HFF-Myc (cell line): ENCODE measurements at places on chromosomes 6 and 20.

GRCh38 chr6:43481075-43481474 is 3.7 kb downstream of the TJAP1 start:
- DNase-seq = no peak

- DNase-seq = no peak
Observed at GRCh38 chr20:15564981-15565380, 1008.3 kb downstream of the KIF16B start.

DNA sequence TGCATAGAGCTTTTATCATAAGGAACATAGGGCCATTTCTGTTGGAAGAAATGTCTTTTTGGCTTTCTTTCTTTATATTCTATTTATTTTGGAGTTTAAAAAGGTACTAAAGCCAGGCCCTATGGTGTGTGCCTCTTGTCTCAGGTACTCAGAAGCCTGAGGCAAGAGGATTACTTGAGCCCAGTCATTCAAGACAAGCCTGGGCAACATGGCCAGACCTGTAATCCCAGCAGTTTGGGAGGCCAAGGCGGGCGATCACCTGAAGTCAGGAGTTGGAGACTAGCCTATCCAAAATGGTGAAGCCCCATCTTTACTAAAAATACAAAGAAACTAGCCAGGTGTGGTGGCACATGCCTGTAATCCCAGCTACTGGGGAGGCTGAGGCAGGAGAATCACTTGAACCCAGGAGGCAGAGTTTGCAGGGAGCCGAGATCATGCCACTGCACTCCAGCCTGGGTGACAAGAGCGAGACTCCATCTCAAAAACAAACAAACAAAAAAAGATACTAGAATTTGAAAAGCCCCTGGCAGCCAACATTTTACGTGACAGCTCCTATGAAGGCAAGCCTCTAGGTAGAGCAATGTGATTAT is 80.0 kb downstream of the CBFA2T2 start:
- DNase-seq = no peak

GRCh38 chr6:156657296-156657695 is 119.9 kb upstream of the ARID1B start:
- no peak for DNase-seq

DNA sequence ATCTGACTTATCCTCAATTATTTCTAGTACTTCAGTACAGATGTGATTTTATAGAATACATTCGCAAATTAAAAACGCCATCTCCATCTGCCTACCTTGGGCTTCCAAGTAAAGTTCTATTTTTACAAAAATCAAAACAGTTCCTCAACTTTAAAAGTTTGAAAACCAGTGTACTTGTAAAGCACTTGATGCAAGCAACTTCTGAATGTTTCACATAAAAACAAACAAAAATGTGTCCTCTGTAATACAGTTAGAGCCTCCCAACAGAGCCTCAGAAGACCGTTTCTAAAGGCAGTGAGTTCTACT is 384 bp upstream of the MANEA start:
- no peak for DNase-seq

GRCh38 chr6:130843575-130844320 is 16.5 kb downstream of the SMLR1 start:
- peak; percentile 50 for DNase-seq

DNA sequence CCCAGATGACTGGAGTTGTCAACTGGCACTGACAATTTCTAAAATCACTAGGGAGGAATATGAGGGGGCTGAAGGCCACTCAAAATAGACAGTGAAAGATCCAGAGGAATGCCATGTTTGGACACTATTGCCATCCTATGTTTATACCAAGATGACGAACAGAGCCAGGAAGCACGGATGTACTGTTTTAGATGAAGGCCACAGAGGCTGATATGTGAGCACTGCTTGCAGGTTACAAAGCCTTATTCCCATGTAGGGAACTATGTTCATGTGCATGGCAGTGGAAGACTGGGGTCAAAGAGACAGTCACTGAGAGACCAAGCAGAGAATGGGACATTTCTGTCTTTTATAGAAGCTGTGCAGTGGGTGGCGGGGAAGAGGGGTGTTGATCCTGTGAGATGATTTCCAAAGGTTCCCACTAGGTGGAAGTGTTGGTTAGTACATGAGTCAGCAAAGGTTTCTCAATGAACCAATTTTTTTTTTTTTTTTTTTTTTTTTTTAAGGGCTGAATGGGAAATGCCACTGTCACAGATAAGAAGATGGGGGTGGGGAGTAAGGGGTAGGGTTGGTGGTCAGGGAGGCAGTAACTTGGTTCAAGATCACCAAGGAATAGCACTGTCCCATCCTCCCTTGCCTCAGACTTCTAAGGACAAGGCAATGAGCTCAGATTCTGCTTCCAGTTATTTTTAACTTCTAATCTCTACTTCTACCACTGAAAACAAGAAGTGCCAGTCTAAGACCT is 46.7 kb upstream of the MOCS1 start:
- DNase-seq = peak; percentile 10

- DNase-seq = no peak
Observed at GRCh38 chr6:71205336-71205956, 83.2 kb upstream of the OGFRL1 start.

- DNase-seq = no peak
Observed at GRCh38 chr6:114007516-114007915, 36.6 kb upstream of the HDAC2 start.
